ENCODE measurements at places on chromosomes 4 and X.
A peak's percentile ranks its signal among the peaks of the same experiment; 100 is the strongest.

DNA sequence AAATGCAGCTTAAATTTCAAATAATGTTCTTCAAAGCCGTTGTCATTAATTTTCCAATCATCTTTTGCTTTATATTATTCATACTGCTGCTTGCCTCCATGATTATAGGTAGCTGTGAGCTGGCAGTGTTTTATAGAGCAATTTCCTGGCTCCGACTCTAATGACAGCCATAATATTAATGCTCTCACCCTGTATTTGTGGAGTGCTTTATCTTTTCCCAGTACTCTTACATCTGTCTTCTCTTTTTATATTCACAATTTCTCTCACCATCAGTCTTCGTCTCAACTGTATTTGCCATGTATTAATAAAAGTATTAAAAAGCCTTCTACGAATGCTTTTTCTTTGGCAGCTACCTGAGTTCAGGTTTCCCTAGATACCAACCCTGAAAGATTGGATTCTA is 21.0 kb downstream of the ATXN3L start:
- no peak for DNase-seq

DNA sequence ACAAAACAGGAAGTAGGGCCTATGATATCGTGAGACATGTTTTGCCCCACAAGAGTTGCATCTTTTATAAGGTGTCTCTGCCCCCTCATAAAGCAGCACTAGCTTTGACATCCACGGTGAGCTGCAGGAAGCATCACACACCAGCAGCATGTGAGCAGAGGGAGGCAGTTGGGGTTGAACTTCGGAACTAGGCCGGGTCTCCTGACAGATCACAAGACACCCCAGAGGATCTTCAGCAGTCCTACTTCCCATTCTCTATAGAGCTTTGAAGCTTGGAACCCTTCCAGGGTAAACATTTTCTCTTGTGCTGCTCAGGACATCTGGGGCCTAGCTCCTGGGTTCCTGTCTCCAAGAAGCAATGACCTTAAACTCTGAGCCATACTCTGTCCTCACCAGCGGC is 27.5 kb downstream of the YY2 start:
- DNase-seq, result no peak

GRCh38 chr4:180860089-180860720 is 1383.0 kb upstream of the TENM3 start:
- DNase-seq, result no peak

- DNase-seq, result no peak
Measured at GRCh38 chr4:155795991-155796390, 37.2 kb downstream of the GUCY1B1 start.

DNA sequence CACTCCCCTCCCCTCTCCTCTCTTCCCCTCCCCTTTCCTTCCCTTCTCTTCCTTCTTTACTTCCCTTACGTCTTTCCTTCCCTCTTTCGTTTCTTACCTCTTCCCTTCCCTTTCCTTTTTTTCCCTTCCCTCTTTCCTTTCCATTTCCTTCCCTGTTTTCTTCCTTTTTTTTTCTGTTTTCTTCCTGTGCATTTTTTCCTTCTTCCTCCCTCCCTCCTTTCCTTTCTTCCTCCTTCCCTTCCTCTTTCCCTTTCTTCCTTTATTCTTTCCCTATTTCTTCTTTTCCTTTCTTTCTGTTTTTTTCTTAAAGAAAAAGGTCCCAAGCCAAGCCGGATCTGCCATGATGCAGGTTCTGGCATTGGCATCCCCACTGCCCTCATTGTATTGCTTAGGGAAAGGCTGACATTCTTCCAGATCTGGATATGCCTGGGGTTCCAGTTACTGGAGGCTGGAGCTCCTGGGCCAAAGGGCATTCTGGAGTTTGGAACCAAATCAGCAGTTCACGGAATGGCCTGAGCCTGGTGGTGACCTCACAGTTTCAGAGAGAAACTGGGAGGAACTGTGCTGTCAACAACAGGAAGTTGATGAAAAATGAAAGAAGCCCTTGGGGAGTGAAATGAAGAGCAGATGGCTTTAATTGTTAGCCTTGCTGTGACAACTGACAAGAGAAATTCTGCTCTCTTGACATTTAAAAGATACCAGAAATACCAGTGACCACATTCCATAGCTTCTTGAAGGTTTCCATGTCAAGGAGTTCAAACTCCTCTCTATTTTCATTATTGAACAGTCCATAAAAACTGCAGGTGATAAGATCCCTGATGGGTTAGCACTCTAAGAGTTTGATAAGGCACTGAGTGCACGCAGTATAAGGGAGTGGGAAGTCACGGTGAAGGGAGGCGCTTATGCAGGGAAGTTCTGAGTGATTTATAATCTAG is 622.1 kb downstream of the SPRY1 start:
- peak; percentile 10 for DNase-seq

GRCh38 chr4:38008571-38009021 is 48.4 kb downstream of the PTTG2 start:
- no peak for DNase-seq

DNA sequence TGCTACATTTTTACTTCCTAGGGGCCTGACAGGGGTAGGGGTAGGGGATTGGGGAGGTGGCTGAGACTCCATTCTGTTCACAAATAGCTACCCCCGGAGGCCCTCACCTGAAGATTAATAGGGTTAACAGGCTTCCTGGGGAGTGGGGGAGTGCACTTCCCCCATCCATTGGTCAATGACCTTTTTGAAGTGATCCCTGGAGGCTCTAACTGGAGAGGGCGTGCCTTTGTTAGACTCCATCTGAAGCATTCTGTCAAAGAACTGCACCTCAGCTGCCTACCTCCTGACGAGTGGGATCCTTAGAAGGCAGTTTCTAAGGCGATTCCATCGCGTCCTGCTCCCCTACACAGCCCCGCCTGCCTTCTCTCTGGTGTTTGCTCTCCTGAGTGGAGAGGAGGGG is 10.0 kb upstream of the MTM1 start:
- no peak for DNase-seq

GRCh38 chrX:652341-652741 is 21.8 kb downstream of the SHOX start:
- no peak for DNase-seq

DNA sequence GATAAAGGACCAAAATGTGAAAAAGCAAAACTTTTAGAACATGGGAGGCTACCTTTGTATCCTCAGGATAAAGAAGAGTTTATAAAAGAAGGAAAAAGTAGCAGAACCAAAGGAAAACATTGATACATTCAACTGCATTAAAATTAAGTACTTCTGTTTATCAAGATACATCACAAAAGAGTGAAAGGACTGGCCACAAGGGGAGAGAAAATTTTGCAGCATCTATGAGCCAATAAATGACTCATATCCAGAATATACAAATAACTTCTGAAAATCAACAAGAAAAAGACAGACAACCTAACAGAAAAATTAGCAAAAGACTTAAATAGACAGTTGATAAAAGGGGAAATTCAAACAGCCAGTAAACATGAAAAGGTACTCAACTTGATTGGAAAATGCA is 177.1 kb downstream of the RBMX2 start:
- DNase-seq, result no peak

- DNase-seq, result no peak
Measured at GRCh38 chr4:83837614-83838308, 301.9 kb downstream of the GPAT3 start.

DNA sequence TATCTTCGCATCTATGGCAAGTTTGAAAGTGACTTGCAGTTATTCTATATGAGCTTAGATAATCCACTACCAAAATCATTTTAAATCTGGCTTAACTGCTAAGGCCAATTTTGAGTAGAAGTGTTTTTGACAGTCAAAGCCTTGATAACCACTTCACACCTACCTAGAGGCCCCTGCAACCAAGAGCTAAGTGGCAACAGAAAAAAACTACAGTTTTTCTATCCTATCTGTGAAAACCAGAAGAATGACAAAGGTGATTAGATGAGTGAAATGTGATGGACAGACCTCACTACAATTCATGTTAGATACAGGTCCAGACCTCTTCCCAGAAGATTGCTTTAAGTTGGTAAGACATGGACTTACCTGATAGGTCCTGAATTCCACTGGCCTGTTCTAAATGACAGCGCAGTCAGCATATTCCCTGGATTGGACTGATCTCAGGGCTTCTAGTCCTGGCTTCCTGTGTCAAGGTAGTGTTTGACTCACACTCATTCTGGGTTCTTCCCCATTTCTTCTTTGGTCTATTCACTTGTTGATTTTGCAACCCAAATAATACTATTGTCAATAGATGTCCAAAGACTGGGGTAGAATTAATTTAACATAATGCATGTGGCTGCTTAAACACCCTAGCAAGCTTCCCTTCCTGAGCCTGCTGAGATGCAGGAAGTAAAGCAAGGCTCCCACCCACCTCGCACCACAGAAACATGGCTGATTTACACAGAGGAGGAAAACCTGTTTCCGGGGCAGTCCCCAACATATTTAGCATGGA is 65.1 kb downstream of the PPP3CA start:
- DNase-seq, result no peak

- DNase-seq, result no peak
Measured at GRCh38 chr4:139202991-139203390, 26.0 kb upstream of the ELF2 start.

DNA sequence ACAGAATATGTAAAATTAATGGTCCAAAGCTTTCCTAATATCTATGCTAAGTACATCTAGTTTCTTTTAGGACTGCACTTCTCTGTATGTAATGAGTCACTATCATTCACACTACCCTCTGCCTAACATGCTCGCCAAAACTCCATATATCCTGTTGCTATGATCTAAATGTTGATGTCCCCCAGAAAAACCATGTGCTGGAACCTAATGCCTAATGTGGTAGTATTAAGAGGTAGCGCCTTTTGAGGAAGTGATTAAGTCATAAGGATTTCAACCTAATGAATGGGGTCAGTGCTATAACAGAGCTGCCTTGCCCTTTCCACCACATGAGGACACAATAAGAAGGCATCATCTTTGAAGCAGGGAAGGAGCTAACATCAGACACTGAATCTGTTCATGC is 34.9 kb upstream of the NFKB1 start:
- DNase-seq, result no peak

DNA sequence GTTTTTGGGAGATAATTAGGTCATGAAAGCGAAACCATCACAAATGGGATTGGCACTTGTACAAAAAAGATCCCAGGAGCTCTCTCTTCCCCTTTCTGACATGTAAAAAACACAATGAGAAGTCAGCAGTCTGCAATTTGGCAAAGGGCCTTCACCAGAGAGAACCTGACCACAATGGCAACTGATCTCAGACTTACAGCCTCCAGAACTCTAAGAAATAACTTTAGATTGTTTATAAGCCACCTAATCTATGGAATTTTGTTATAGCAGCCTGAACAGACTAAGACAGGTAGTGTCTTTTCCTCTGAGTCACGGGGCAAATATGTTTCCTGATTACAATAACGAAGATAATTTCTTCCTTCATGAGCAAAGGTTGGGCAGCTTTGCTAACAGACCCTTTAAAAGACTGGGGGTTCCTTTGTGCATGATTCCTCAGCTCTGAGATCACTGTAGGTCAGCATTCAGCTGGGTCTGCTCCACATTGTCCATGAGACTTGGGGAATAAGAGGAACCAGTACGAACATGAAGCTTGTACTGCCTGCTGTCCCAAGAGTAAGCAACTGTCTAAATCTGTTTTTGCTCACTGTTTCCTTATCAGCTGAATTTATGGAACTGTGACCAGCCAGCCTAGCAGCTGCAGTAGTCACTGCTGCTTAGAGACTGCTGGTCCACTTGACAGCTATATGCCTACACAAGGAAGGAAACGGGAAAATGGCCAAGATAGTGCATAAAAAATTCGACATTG is 191.6 kb downstream of the ANAPC10 start:
- no peak for DNase-seq

GRCh38 chr4:111046811-111047210 is 423.9 kb upstream of the PITX2 start:
- DNase-seq, result no peak

GRCh38 chr4:11914406-11914805 is 485.7 kb upstream of the HS3ST1 start:
- no peak for DNase-seq

DNA sequence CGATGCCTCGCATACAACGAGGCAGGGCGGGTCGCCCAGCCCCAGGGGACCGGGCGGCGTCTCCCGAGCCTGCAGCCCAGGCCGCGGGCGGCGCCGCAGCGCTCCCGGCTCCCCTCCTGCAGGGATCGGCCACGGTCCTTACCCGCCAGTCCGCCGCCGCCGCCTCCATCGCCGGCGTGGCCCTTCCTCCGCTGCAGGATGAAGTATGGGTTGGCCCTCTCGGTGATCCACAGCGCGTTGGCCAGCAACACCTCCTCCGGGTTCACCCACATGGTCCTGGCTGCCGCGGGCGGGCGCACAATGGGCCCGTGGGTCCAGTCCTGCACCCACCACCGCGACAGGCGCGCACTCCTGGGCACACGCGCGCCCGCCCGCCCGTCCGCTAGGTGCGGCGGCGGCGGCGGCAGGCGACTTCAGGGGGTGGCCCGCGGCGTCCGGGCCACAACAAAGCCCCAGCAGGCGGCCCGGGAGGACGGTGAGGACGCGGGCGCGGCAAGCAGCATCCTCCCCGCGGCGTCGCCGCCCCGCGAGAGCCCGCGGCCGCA is 339 bp downstream of the TBC1D9 start:
- peak; percentile 4 for DNase-seq

GRCh38 chr4:101540336-101540735 is 193.0 kb upstream of the PPP3CA start:
- DNase-seq, result no peak
